Amniotic epithelial cell (primary cell): ENCODE measurements at places on chromosomes 4 and X.

DNA sequence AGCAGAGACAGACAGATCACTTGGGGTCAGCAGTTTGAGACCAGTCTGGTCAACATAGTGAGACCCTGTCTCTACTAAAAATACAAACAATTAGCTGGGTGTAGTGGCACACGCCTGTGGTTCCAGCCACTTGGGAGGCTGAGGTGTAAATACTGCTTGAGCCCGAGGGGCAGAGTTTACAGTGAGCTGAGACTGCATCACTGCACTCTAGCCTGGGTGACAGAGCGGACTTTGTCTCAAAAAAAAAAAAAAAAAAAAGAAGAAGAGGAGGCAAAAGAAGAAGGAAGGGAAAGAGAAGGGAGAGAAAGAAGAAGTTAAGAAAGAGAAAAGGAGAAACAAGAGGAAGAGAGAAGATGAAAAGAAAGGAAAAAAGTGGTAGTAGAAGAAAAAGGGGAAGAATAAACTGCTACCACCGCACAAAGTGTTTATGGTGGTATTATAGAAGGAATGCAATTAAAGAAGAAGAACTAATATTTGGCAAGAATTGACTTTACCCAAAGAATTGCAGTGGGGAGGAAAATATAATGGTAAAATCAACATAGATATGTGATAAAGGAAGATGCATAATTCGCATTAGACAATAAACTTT lies 19.6 kb upstream of the NSUN7 start:
- DNase-seq, result no peak

- DNase-seq, result peak; percentile 73
These were observed 57.6 kb downstream of the DOCK11 start for GRCh38 chrX:118553042-118553710.

DNA sequence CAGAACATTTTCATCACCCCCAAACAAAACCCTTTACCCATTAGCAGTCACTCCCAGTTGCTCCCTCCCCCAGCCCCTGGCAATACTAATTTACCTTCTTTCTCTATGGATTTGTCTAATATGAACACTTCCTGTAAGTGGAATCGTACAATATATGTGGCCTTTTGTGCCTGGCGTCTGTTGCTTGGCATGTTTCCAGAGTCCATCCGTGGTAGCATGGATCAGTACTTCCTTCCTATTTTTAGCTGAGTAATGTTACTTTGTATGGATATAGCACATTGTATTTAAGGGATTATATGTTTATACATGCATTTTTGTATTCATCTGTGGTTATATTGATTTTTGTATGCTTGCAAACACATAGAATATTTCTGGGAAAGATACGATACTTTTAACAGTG lies 48.2 kb downstream of the PPEF1 start:
- no peak for DNase-seq

- DNase-seq, result peak; percentile 51
These were observed 17.0 kb upstream of the PAPSS1 start for GRCh38 chr4:107736924-107737448.

- DNase-seq, result peak; percentile 21
These were observed 4.5 kb downstream of the C1GALT1C1 start for GRCh38 chrX:120625371-120625770.

DNA sequence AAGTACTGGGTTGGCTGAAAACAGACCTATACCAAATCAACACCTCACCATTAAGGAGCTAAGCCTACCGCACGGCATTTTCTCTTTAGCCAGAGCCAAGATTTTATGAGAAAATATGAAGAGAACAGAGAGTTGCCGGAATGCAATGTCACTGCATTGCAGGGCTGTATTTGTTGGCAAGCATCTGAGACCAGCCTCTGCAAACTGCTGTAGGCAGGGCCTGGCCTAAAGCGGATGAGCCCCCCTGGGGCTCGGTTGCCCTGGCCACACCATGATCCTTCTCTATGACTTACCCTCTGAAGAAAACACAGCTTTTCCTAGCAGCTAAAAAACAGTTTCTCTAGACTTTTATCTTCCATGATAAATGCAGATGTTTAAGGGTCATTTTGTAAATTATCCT lies 120.5 kb upstream of the SORBS2 start:
- DNase-seq, result no peak

- no peak for DNase-seq
These were observed 140.8 kb downstream of the OPHN1 start for GRCh38 chrX:68292471-68292870.

- DNase-seq, result no peak
These were observed 34.7 kb downstream of the SORCS2 start for GRCh38 chr4:7227008-7227407.

DNA sequence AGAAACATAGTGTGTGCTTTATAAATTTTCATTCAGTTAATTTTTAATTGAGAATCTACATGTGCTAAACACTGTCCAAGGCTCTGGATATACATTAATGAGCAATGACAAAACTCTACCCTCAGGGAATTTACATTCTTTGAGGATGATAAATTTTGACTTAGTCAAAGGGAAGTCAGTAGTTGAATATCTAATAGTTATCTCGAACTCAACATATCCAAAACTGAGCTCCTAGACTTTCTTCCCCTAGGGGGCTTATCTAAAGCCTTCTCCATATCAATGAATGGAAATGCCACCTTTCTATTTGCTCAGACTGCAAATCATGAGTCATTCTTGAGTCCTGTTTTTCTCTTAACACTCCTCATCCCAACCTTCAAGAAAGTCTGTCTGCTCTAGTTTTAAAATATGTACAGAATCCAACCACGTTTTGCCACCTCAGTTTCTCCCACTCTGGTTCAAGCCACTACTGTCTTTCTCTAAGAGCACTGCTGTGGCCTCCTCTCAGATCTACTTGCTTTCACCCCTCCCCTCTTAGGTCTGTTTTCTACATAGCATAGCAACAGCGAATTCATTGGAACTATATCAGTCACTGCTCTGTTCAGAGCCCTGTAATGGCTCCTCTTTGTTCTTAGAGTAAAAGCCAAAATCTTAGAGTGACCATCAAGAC lies 9.5 kb downstream of the PARM1 start:
- DNase-seq, result no peak
